Right kidney (tissue), 9 donors: ENCODE measurements at places on chromosomes 6 and 20.

DNA sequence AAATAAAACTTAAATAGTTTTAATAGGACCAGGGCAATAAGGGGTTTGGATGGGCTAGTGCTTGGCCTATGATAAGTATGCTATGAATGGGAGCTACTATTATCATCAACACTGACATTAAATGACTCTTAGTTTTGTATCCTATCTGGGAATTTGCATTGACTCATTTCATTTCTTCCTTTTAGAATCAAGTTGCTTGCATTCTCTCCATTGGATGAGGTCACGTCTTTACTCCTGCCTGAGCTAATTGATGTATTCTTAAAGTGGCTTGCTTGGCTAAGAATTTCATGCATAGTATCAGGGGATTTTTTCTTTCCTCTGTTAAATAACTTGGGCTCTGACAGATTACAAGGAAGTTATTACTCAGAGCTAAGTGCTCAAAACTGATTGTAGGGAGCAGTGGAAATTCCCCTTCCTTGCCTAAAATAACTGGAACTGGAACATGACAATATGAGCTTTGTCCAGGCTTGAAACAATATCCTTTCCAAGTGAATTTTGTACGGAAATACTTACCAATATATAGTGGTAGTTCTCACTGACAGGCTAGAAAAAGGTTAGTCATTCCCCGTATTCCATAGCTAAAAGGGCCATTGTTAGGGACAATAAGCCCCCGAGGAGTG is 169.9 kb downstream of the BCAS1 start:
- DNase-seq, result no peak

DNA sequence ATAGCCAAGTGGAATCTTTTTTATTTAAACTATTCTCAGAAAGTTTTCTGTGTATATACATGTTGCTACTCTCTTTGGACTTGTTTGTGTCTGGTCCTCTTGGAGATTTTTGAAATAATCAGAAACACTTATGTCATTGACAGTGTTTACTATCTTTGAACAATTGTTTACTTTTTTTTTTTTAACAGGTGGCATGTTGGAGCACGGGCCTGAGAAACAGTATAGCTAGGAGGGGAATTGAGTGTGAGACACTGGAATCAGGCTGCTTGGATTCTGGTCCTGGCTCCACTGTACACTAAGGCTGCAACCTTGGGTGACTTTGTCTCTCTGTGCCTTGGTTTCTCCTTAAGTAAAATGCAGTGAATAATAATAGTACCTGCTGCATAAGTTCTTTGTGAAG is 279.6 kb downstream of the PRL start:
- no peak for DNase-seq

DNA sequence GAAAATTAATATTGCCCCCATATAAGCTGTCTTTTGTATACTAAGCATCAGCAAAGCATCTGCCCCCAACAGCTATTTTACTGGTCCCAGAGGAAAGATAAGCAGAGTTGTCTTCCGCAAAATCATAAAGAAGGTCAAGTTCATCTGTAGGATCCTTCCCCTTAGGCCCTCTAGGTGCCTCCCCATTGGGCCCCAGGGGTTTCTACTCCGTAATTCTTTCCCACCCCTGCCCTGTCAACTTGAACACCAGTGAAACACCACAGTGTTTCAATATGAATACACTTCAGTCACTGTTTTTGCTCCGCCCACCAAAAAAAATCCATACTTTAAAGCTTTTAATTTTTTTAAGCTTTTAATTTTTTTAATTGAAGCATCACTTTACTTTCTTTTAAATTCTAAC is 159.2 kb downstream of the ATXN1 start:
- DNase-seq, result no peak

DNA sequence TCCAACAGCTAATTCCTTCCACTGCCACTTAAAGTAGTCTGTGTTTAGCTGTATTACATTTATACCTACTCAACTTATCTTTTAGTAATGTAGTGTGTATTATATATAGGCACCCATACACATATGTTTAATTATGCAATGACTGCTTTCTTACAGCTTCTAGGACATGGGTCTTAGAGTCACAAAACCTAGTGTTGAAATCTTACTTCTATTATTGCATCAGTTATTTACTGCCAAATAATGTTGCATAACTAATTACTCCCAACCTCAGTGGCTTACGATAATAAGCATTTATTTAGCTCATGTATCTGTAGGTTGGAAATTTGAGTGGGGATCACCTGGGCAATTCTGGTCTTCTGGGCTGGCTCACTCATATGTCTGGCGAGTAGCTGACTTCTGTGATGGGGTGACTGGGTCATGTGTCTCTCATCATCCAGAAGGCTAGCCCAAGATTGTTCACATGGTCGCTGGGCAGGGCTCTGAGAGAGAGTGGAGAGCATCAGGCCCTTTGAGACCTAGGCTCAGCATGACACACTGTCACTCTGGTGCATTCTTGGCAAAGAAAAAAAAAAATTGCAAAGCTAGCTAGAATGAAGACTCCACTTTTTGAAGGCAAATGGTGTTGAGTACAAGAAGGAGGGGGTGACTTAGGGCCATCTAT is 187.0 kb downstream of the PLCB1 start:
- DNase-seq, result no peak

DNA sequence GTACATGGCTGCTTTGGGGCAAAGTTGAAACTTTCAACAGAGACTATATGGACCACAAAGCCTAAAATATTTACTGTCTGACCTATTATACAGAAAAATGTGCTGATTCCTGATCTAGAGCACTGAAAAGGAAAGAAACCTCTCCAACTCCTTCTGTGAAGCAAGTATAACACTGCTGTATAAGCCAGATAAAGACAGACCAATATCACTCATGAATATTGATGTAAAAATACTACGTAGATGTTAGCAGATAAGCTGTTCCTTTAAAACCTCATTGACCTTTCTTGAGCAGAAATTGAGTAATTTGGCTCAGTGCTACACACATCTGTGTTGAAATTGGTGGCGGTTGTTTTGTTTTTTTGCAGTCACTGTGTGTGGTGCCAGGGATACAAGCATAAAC is 69.9 kb upstream of the HDAC2 start:
- DNase-seq, result no peak

DNA sequence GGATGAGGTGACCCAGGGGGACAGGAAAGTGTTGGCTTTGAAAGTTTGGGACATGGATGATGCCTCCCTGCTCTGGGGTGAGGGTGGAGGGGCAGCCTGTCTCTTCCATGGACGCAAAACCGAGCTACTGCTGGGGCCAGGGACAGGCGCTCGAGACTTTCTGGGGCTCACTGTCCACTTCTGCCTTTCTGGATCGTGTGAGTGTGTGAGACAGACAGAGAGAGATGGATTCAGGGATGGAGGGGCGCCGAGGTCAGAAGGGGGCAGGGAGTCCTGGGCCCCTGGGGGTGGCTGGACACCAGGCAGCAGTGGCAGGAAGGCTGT is 78.0 kb upstream of the GATA5 start:
- no peak for DNase-seq

DNA sequence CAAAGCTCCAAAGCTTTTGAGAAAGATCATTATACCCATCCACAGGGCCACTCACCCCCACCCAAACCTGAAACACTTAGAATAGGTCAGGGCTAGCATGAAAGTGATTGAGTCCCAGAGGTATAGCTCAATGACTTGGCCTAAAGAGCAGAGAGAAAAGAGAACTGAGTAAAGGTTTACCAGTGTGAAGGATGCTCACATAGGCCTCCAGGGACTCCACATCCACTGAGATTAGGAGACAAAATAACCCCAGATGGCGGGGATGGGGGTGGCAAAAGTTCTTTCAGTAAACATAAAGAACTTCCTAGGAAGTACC is 12.2 kb downstream of the SAYSD1 start:
- DNase-seq, result no peak

DNA sequence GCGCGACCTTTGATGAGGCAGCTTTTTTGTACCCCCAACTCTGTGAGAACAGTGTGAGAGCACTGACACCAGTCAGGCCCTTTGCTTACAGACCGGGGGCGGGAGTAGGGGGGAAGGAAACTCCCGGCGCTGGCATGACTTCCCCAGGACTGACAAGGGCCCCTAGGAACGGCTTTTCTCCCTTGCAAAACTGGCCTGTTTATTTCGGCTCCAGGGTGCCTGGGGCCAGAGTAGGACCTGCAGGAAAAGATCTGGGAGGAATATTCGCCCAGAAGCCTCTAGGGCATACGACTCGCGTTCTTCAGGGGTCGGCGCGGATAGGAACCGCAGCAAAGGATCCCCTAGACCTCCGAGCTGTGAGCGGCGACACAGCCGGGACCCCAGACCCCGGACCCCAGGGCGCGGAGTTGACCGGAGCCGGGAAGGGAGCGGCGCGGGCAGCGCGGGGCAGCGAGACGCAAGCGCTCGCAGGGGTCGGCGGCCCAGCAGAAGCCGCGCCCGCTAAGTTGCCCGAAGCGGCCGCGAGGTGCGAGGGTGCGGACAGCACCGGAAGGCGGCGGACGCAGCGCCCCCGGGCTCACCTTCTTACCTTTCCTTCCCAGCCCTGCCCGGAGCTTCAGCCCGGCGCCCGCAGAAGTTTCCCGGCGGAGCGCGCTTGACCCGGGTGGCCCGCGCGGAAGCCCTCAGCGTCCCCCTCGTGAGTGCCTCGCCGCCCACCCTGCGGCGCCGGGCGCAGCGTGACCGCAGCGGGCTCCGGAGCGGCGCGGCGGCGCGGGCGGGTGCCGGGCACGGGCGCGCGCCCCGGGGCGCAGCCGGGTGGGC is at the start of gene POPDC3:
Gene POPDC3, minus strand, starts transcription at position 771 of the 822 bp plus-strand sequence. CDS start 18,105 bp downstream, outside the sequence.
- DNase-seq, result peak; percentile 83

DNA sequence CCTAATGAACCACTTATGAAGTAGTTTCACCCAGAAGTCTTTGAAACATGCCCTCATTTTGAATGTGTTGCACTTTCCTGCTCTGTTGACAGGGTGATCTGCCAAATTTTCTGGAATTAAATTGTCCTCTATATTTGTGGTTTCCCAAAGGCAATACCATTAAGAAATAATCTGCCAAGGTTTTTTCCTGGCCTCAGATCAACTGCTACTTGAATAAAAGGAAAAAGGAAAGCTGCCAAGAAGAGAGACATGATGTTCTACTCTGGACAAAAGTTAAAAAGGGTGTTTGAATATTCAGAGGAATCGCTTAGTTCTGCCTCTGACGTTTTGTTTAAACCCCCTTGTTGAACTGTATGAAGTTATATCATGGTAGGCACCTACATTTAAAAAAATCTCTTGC is 37.4 kb upstream of the ARMH2 start:
- DNase-seq, result no peak

DNA sequence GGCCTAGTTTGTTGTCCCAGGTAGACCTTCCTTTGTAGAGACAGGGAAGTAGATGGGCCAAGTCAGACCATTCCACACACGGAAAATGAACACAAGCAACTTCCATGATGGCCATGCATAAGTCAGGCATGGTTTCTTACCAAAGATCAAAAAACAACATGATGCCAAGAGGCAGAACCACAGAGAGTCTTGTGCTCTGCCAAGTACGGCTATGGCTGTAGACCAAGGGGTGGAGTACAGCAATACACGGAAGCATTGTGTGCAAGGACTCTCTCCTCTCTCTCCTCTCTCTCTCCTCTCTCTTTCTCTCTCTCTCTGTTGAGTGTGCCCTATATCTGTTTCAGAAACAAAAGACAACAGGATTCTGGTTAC is 4.8 kb upstream of the DUSP22 start:
- no peak for DNase-seq

DNA sequence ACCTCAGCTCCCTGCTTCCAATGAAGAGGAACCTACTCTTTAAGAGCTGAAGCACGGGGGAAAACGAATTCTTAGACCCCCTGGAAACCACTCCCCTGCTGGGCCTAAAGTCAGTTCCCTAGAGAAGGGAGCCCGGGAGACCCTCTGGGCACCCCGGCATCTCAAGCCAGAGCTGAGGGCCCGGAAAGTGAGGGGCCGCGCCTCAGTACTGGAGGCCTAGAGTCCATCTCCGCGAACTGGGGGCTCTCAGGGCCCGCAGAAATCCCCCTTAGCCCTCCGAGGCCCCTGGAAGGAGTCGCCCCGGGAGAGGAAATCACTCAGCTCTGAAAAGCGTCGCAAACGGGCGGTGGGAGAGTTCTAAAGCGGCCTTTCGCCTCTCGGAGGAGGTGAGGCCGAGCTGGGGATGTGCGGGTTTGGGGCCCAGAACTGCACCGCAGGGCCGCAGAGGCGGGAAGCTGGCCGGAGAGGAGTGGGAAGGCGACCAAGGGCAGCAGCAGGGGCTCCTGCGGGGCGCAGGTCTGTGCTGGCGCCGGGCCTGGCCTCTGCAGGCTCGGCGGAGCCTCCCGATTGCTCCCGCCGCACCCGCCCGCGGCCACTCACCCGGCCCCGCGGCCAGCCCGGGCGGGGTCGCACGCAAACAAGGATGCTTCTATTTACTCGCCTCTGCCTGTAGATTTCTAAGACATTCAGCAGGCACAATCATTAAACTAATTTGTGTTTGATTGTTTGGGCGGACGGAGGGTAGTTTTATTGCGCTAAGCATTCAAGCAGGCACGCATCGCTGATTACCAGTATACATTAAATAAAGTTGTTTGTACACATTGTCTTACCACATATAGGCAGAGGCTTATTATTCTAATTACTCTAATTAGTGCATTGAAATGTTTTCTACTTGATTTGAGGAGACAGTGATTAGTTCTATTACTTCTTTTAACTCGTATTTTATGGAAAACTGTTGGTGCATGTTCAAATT is 9.2 kb downstream of the POU3F2 start:
- peak; percentile 71 for DNase-seq

- DNase-seq, result no peak
Observed at GRCh38 chr6:82178077-82178758, 69.3 kb downstream of the IBTK start.

GRCh38 chr6:136964398-136964797 is 42.3 kb downstream of the SLC35D3 start:
- DNase-seq, result no peak

DNA sequence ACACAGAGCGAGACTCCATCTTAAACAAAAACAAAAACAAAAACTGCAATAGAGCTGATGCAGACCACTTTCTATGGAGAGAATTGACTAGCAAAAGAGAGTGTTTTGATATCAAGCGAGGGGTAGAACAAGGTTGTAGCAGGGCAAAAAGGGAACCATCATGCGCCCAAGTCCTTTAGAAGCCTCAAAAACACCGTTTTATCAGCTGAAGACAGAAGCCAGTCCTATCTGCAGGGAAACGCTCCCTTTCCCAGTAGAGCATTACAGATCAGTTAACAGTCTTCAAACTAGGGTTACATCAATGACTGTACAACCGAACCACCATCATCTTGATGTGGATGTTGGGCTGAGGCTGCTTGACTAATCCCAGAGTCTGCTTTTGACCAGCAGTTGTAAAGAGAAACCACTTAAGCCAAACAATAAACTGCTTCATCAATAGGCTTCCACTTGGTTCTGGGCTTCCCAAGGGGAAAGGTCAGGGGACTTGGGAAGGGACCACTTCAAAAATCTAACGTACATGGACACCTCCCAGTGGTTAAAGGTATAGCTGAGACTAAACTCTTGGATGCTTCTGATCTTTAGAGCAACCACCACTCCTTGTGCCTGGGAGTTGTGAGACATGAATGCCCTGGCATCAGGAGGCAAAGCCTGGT is 59.6 kb upstream of the SPDEF start:
- no peak for DNase-seq

- no peak for DNase-seq
Observed at GRCh38 chr6:158488065-158488464, 71.8 kb upstream of the TMEM181 start.

GRCh38 chr6:143399176-143399575 is 51.3 kb downstream of the ADAT2 start:
- no peak for DNase-seq

- no peak for DNase-seq
Observed at GRCh38 chr6:20581070-20581469, 46.8 kb downstream of the CDKAL1 start.

- DNase-seq, result peak; percentile 61
Observed at GRCh38 chr6:136989571-136990241, 55.1 kb downstream of the IL20RA start.
